ENCODE measurements at places on chromosomes 5 and 9.

- DNase-seq, result no peak
Measured at GRCh38 chr9:130260816-130261765, 4.5 kb upstream of the HMCN2 start.

- DNase-seq, result no peak
Measured at GRCh38 chr9:109794361-109795012, 14.5 kb downstream of the PALM2AKAP2 start.

GRCh38 chr9:36517131-36517530 lies 55.6 kb upstream of the MELK start:
- no peak for DNase-seq

- no peak for DNase-seq
Measured at GRCh38 chr9:33718987-33719386, 76.4 kb upstream of the PRSS3 start.

DNA sequence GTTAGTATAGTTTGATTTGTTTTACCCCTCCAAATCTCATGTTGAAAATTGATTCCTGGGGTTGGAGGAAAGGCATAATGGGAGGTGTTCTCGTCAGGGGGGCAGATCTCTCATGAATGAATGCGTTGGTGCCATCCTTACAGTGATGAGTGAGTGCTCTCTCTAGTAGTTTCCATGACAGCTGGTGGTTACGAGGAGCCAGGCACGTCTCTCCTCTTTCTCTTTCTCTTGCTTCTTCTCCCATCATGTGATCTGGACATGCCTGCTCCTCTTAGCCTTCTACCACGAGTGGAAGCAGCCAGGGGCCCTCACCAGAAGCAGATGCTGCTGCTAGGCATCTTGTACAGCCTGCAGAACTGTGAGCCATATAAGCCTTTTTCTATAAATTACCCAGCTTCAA lies 454.1 kb downstream of the EFNA5 start:
- DNase-seq, result no peak

GRCh38 chr5:79456400-79456799 lies 57.5 kb downstream of the HOMER1 start:
- DNase-seq, result no peak

- DNase-seq, result no peak
Measured at GRCh38 chr5:136007271-136007670, 21.5 kb upstream of the TGFBI start.

- DNase-seq, result no peak
Measured at GRCh38 chr9:126170286-126170823, 156.3 kb upstream of the MVB12B start.

- DNase-seq, result no peak
Measured at GRCh38 chr5:5178136-5178535, 38.0 kb downstream of the ADAMTS16 start.

DNA sequence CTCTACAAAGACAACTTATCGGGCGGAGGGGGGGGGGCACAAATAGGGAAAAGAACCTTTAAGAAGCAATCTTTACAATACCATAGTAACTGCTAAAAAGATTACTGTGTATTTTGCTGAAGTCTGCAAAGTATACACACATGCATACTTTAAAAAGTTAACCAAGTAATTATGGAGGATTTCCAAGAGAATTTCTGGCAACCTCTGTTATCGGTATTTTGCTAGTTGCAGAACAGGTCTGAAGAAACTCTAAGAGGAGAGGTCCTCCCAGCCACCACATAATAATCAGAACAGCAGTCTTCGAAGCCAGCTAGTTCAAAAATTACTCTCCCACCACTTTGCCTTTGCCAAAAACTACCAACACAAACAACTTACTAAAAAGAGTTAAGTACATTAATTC lies 56.1 kb downstream of the UBAP2 start:
- DNase-seq, result no peak

DNA sequence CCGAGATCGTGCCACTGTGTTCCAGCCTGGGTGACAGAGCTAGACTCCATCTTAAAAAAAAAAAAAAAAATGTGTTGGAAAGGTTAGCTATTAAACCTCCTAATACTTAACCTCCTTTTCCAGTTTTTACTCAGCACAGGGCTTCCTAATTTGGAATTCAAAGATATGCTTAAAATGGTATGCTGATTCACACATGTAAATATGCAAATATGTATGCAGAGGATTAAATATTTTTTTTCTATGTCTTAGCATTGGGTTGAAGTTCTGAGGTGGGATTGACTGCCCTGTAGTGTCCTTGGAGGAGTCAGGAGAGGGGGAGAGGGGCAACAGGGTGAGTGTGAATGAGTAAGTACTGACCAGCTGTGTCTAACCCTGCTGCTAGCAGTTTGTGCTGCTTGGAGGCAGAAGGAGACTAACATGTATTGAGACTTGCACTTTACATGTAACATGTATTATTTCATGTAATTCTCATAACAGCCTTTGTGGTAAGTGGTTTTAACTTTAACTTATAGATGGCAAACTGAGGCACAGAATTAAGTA lies 63.2 kb downstream of the SLC44A1 start:
- no peak for DNase-seq

DNA sequence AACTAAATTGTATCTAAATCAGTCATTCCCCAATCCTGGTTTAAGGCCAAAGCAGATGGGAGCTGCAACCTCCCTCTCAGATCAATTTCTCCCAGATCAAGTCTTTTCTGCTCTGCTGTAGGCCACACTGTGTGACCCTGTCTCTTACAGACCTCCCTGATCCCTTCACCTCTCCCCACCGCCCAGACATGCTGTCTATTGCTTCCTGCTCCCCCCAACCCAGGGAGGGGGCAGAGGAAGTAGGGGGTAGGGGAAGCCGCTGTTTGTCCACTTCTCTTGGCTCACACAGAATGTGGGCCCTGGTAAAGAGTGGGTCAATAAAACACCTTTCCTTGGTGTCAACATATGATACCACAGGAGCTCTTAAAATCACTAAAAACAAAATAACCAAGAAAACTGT lies 226.3 kb downstream of the ENC1 start:
- no peak for DNase-seq

GRCh38 chr5:95713960-95714710 lies 17.0 kb upstream of the RHOBTB3 start:
- DNase-seq, result no peak

DNA sequence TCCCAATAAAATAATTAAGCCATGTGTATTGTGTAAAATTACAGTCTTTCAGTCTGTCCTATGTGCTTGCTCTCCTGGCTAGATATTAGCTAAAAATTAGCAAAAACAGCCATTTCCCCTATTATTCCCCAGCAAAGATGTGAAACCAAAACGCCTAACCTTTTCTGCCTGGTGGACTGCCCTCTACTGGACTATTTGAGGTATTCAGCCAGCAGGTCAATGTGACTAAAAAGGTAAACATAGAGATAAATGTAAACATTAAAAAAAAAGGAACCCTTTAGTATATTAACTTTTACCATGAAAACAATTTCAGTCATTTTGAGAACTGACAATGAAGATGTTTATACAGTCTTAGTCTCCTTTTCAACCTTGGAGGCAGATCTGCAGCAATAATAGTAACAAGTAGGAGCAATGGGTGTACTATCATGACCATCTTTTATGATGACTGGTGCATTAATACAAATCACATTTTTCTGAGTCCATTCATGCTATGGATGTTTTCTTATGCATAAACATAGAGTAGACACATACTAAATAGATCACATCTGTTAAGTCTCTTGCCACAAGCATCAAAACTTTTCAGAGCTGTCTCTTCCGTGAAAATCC lies 10.1 kb downstream of the ATG12 start:
- DNase-seq, result no peak

- DNase-seq, result no peak
Measured at GRCh38 chr5:32692036-32692746, 18.9 kb upstream of the NPR3 start.

DNA sequence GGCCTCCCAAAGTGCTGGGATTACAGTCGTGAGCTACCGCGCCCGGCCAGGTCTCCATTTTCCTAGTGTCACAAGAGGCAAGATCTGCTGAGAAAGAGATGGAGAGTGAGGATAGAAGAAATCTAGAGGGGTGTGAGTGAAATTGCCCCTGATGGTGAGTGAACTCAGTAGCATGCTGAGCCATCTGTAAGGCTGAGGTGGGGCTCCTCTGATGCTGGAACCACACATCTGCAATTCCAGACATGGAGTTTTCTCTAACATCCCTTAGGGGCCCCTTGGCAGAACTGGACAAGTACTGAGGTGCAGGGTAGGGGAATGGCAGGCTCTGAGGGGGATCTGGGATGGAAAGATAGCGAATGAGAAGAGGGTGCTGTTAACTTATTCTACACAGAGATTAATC lies 72.0 kb upstream of the FER start:
- no peak for DNase-seq

GRCh38 chr5:4625206-4625896 lies 514.8 kb upstream of the ADAMTS16 start:
- no peak for DNase-seq

DNA sequence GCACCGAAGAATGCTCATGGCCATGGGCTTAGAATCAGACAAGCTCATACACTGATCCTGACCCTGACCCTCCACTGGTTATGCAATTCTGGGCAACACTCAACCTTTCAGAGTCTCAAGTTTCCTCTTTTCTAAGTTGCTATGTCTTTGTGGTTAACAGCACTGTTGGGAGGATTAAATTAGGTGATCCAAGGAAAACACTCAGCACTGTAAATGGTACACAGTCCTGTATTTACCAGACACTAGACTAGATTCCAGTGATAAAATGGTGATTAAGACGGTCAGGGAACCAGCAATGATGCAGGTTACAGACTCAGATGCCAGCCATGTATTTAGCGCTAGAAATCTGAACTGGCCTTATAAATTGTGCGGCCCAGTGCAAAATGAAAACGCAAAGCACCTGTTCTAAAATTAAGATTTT lies 8.1 kb downstream of the ARL15 start:
- no peak for DNase-seq

Data from left forelimb (tissue), 1 donor.